ENCODE measurements at places on chromosomes 5 and 9.

- no peak for DNase-seq
These were observed 483.0 kb upstream of the DMAC1 start for GRCh38 chr9:8282535-8282934.

DNA sequence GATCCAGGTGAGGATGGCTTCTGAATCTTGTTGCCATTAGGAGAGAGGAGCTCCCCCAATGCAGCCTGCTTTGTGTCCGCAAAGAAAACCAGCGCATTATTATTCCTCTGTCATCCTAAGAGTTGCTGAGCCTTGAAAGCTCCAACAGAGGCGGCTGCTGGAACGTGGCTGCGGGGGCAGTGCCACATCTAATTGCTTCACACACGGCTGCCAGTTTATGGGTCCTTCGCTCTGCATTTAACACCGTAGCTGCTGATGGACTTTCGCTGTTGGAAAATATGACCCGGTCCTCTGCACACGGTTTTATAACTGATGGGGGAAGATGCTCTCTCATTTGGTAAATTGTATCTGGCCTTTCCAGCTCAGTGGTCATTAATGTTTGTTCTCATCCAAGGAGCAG, 38.0 kb downstream of the ZNF622 start:
- no peak for DNase-seq

DNA sequence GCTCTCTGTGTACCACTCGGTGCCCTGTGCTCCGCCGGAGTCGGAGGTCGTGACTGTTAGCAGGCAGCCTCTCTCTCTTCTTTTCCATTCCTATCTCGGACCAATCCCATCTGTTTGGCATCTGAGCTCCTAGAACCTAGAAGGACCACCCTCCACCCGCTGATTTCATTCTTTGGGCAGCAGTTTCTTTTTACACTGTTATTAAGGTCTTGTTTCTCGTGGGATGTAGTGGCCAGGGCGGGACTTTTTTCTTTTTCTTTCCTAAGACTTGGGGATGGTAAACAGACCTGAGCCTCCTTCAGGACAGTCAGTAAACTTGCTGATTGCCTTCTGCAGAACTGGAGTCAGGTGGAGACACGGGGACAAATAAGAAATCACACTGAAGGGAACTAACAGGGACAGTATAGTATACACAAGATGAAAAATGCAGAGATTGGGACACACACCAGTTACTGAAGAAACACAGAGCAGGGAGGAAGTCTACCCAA, 500 bp downstream of the URM1 start:
- peak; percentile 25 for DNase-seq

- no peak for DNase-seq
These were observed 306.8 kb downstream of the ZNF608 start for GRCh38 chr5:124439609-124440008.

- no peak for DNase-seq
These were observed 3.5 kb upstream of the PLAA start for GRCh38 chr9:26950521-26950920.

GRCh38 chr5:151692312-151692711, 5.6 kb upstream of the SPARC start:
- DNase-seq = no peak

DNA sequence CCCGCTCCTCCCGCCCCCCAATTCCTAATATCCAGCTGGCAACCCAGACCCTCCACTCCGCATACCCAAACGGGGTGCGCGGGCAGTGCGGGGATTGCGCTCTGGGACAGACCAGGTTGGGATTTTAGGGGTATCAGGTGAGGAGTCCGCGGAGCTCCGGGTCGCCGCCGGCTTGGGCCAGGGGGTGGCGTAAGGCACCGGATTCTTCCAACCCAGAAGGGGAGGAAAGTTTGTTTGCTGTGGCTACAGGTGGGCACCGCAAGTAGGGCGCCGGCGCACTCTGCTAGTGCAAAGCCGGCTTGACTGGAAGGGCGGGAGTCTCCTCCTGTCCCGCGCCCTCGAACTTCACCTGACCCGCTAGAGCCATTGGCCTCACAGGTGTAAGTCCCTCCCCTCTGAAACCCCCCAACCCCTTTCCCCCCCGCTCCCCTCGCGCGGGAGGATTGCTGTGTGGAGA, 709 bp downstream of the IQGAP2 start:
- peak; percentile 59 for DNase-seq

DNA sequence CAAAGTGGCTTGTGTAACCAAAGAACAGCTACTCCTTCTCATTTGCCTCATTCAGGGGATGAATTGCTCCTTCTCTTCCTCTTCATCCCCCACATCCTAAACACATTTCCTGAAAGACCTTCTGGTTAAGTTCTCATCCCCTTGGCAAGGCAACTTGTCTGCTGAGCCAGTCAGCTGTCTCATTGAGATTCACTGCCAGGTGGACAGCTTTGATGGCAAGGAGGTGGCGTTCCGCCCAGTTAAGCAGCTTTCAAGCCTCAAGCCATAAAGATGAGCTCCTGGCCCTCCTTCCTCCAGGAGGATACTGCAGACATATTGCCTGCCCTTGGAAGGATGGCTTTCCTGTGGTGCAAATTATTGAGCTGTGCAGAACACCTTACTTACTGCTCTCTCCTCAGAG, 448.6 kb upstream of the MPDZ start:
- DNase-seq = no peak

GRCh38 chr9:36051317-36051716, 14.6 kb downstream of the RECK start:
- DNase-seq = no peak

- no peak for DNase-seq
These were observed 210.1 kb downstream of the FBXL17 start for GRCh38 chr5:108171759-108172158.

DNA sequence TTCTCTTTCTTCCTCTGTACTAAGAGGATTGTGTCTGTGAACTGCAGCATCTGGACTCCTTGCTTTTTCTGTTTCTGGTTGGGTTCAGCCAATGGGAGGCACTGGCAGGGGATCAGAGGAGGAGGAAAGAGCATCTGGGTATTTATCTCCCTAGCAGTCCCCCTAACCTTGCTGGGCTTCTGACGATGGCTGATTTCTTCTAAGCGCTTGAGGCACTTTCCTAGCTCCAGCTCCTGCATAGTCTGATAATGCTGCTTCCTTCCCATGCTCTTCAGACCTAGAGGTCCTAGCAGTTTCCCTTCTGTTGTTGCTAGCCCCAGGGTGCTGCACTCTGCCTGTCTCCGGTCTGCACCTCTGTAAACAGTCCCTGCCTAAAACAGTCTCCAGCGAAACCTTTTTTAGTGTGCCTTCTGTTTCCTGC, 225.1 kb downstream of the PDZD2 start:
- no peak for DNase-seq

DNA sequence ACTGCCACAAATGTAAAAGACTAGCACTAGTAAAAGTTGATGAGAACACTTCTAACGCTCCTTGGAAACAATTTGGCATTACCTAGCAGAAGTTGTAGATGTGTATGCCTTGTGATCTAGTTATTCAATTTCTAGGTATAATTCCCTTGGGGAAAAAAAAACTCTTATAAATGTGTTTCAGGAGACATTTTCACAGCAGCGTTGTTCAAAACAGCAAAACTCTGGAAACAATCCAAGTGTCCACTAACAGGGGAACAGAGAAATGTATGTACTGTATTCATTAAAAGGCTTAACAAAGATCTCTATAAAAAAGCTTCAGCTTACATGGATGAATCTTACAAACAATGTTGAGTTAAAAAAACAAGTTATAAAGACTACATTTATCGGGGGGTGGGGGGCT, 30.4 kb downstream of the NR3C1 start:
- DNase-seq = no peak

DNA sequence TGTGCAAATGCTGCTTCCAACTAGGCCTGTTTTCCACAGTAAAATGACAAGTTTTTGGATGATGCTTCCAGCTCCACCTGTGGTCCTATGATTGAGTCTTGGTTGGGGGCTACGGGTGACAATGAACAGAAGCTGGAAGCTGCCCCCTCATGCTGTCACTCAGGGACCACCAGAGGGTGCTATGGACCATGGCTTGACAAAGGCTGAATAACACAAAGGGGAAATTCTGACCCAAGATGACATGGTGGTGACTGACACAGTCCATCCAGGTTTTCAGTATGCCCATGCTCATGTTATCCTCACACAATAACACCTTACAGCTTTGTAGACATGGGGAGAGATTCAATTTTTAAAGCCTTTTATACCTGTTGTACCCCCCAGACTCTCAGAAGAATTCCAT, 23.9 kb upstream of the SAP30L start:
- DNase-seq = no peak

DNA sequence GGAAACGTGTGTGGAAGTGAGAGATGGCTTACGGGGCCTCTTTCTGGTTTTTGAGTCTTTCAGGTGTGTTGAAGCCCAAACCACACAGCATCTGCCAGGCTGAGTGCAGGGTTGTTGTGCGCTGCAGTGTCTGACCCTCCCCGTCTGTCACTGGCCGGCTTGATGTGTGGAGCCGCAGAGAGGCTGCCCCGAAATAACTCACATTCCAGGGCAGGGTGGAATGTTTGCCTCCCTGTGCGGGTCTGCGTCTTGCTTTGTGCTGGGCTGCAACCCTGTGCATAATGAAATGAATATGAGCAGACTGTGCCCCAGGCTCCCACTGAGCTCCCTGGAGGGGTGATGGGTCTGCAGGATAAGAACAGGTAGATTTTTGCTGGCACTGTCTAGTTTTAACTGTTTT, 9.9 kb upstream of the PLEKHG4B start:
- DNase-seq = peak; percentile 96

- DNase-seq = no peak
These were observed 51.5 kb downstream of the KLF9 start for GRCh38 chr9:70362952-70363351.

GRCh38 chr5:94422812-94423211, 195.6 kb downstream of the KIAA0825 start:
- peak; percentile 68 for DNase-seq
